ENCODE measurements at places on chromosomes 7 and 10.

DNA sequence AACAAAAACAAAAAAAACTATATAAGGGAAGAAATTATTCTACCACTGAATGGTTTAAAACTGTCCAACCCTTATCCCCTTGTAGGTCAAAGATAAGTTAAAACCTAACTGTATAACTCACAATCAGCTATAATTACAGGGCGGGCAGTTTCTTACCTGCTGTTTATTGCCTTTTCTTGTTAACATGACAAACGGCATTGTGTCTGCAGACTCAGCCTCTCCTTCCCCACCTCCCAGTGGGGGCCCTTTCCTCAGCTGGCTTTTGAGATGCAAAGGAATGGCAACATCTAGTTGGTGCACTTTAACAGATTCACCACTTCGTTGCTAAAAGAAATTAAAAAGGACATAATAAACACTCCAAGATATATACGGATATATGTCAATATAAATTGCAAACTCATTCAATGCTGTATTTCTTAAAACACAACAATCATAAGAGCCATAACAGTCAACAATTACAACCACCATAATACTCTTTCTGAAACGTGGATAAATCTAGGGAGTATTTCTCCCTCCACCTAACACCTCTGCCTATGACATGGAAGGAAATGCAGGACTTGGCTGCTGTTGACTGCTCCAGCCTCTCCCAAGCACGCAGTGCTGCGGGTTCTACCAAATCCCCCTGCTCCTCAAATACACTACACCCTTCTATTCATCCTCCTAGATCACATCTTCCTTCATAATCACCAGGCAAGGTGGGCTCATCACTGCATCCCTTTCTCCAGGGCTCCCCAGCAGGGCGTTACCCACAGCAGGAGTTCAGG, 106.0 kb downstream of the UPF2 start:
- no peak for DNase-seq

DNA sequence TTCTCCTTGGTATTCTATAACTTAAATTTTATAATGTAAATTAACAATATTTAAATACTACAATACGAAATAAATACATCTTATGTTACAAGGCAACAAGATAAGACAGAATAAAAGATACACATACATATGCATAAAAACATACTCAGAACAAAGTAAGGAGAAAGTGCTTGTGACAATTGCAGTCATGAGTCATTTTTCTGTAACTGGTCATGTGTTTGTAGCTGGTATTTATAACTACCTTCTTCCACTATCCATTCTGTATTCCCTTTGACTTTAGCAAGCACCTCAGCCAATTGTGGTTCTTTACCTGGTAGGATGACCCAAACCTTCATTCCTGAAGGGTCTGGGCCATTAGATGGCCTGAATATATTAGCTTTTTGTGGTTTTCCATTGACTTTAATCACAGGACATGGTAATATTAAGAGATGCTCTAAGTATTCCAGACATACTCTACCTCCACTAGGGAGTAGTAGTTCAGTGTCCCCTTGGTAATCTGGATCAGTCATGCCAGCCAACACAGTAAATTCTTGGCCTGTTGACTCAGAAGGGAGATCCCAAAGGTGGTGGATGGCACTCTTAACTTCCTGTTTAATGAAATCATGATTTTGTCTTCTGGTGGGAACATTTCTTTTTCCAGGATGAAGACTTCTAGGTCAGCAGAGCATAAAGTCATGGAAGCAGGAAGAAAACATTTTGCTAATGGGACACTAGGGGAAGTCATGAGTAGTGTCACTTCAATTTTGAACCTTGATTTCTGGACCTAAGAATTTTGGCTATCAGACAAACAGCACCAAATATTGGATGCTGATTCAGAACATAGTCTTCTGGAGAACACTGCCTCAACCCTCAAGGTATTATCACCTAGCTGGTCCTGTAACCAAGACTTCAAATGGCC, 733.7 kb upstream of the IGFBP3 start:
- no peak for DNase-seq

- DNase-seq: peak; percentile 72
Measured at GRCh38 chr7:141975806-141976523, 2.4 kb upstream of the TAS2R38 start.

GRCh38 chr7:38198366-38198765, 20.3 kb downstream of the STARD3NL start:
- DNase-seq: no peak

- no peak for DNase-seq
Measured at GRCh38 chr7:142883571-142884285, 1.8 kb downstream of the TRPV6 start.

- DNase-seq: peak; percentile 33
Measured at GRCh38 chr7:117731455-117731854, 141.8 kb downstream of the CTTNBP2 start.

DNA sequence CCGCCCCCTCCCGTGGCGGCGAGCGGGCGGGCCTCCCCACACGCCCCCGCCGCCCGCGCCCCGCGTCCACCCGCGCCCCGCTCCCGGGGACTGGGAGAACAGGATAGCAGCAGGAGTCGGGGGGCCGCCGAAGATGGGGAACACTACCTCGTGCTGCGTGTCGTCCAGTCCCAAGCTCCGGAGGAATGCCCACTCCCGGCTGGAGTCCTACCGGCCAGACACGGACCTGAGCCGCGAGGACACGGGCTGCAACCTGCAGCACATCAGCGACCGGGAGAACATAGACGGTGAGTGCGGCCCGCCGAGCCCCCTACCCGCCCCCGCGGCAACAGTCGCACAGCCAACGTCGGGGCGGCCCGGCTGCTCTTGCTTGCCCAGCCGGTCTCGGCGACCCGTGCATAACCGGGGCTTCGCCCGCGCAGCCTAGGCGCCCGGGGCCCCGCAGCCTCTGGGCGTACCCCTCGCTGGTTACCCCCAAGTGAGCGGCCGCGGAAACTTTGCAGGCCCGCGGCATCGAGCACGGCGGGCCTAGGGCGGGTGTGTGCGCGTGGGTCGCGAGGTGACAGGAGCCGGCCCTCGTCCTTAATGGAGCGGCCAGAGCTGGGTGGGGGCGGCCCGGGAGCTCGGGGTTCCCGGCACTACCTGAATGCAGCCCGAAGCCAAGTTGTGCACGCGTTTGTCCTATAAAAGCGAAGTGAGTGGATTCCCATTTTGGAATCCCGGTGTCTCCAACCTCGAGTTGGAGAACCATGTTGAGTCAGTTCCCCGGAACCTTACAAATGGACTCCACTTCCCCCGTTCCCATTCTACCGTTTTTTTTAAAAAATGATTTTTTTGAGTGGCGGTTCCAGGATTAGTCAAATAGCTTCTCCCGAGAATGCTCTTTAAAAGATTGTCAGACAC, 863 bp downstream of the CCNY start:
- DNase-seq: peak; percentile 13

- no peak for DNase-seq
Measured at GRCh38 chr10:91634898-91635297, 2.0 kb upstream of the PPP1R3C start.

GRCh38 chr10:9222917-9223316, 1168.4 kb downstream of the GATA3 start:
- DNase-seq: no peak

DNA sequence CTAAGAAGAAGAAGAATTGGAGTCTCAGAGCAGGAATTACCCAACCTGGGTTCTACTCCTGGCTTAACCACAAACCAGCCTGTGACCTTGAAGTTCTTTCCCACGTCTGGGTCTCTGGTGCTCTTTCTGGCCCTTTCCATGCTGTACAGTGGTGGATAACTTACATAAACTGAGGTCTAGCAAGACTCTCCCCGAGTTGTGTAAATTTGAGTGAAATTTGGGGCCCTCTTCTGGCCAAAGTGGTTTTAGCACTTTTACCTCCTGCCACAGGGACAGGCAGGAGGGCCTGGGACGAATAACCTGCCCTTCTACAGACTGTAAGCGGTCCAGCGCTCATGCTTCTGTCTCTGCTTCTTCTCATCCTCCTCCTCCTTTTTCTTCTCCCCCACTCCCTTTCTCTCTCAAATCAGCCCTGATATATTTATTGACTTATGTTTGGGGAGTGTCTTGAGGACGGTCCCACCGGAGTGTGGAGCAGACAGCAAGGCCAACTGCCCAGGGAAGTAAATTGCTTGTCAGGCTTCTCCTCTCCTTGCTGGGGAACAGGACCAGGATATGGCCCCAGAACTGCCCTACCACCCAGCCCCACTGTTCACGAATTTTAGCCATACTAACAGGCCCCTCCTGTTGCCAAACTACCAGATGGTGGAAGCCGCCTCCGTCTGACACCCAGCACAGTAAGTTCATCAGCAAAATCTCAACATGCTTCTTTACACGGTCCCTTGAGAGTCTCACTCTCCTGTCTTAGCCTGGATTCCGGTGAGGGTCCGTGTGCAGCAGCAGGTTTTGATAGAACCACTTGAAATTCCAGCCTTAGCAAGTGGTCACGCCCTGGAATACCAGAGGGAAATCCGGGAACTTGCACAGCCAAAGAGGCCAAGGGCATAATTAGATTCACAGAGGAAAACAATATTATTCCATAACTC, 4.0 kb upstream of the SH3PXD2A start:
- DNase-seq: peak; percentile 62

DNA sequence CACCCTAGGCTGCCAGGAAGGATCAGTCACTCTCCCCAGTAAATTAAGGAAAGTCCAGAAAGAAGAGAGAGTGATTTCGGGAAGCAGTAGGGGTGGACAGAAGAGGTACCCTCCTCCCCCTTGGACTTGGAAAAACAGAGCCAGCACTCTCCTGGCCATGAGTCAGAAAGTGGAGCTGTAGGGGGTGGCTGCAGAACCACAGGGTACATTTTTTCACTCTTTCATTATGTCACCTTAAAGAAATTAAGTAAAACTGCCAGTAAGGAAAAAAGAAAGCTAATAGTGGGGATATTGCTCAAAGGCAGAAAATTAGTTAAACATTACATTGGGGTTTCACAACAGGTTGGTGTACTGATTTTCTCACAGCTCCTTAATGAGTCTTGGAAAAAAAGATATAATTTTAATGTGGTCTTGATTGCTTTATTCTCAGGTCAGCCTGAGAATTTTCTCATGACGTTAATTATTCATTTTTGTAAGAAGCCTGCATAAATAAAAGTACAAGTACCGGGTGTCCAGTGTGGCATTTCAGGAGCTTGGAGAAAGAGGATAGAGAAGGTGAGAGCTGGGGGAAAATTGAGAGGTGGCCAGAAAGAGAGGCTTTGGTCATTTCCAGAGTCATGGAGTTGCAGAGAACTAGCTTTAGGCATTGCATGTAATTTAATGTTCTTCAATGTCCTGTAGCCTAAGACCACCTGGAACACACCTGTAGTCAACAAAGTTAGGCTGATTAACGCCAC, 23.2 kb upstream of the AOAH start:
- no peak for DNase-seq

DNA sequence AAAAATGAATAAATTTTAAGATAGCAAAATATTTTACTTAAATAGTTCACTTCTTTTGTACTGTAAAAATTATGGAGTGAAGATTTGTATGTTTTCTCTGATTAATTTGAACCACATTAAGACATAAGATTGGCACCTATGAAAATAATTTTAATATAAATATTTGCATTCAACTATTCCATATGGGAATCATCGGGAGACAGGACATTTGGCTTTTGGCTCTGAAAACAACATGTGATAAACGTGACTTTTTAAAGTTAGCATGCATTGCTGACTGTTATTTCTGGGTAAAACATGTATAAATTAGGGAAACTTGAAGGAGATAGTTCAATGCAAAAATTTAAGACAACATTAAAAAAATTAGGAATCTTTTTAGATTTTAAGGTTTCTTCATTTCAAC, 117.2 kb downstream of the SEMA3E start:
- DNase-seq: no peak

- no peak for DNase-seq
Measured at GRCh38 chr7:42123716-42124115, 113.3 kb downstream of the GLI3 start.

GRCh38 chr10:62639144-62639543, 165.4 kb upstream of the ADO start:
- DNase-seq: no peak

GRCh38 chr7:105512926-105513526, 9.0 kb downstream of the PUS7 start:
- DNase-seq: no peak

- no peak for DNase-seq
Measured at GRCh38 chr7:146319629-146320028, 203.0 kb downstream of the CNTNAP2 start.

GRCh38 chr10:34102237-34102673, 712.8 kb downstream of the PARD3 start:
- DNase-seq: no peak

- no peak for DNase-seq
Measured at GRCh38 chr7:88686468-88687229, 72.9 kb upstream of the ZNF804B start.

DNA sequence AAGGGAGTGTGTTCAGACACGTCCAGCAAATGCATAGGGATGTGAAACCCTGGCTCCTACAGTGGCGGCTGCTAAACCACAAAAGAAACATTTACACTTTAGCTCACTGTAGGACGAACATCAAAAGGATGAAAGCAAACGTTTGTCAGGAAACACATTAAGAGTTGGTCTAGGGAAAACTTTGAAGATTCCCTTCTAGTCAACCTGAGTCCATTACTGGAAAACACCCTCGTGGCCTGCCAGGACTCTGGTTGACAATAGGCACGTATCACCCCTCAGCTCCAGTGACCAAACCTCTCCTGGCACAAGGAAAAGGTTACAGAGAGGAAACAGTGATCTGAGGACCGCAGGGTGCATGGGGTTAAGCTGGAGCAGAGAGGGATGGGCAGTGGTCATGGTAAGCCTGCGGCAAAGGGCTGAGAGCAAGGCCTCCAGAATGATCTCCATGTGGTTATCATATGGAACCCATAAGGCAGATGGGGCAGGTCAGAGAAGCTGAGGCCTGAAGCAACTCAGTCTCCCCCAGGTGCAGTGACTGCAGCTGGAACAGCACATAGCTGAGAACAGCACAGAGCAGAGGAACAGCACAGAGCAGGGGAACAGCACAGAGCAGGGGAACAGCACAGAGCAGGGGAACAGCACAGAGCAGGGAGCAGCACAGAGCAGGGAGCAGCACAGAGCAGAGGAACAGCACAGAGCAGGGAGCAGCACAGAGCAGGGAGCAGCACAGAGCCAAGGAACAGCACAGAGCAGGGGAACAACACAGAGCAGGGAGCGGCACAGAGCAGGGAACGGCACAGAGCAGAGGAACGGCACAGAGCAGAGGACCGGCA, 49.9 kb downstream of the CHST15 start:
- no peak for DNase-seq

- no peak for DNase-seq
Measured at GRCh38 chr10:14564268-14564744, 210.4 kb downstream of the FAM107B start.

DNA sequence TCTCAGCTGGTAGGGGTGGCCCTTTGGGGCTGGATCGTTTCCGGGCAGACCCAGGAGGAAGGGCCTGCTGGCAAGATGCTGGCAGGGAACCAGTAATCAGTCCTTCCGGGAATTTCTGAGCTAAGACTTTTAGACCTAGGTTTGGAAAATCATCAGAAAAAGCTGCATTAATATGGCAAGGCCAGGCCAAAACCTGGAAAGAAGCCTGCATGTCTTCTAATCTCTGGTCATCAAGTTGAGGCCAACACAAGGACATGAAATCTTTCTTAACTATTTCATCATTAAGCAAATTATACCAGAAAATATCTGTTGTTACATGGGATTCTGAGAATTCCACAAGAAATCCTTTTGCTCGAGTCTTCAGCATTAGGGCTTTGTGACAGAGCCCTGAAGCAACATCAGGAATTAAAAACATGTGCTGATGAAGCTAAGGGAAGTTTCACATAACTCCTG, 19.9 kb downstream of the CPA1 start:
- no peak for DNase-seq
